Small intestine (tissue), 16 donors: ENCODE measurements at places on chromosomes 12 and 14.

DNA sequence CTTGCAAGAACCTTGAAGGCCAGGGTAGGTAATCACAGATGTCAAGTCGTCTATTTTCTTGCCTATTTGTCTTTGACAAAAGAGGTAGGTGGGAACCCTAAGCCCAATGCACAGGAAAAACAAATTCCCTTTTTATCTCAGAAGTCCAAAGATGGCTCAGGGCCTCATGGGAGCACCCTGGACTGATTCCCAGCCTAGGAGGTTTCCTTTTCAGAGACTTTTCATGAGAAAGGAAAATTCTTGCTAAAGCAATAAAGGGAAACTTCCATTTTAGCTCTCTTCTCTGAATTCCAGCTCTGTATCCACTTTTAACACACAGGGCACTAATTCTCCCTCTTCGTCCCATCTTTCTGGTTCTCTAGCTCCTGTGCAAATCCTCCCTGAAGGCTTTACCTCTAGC is 1.2 kb downstream of the ZNF641 start:
- no peak for DNase-seq

DNA sequence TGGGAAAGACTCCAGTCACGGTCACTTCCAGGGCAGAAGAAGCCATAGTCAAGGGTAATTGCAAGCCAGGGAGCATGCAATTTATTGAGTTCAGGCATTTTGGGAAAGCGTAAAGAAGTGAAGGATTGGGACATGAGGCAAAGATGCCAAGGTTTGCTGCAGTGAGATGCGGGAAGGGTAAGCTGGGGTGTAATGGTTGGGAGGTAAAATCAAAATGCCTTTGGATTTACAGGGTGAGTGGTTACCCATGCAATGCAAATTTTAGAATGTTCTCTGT is 167.5 kb downstream of the BRMS1L start:
- no peak for DNase-seq

DNA sequence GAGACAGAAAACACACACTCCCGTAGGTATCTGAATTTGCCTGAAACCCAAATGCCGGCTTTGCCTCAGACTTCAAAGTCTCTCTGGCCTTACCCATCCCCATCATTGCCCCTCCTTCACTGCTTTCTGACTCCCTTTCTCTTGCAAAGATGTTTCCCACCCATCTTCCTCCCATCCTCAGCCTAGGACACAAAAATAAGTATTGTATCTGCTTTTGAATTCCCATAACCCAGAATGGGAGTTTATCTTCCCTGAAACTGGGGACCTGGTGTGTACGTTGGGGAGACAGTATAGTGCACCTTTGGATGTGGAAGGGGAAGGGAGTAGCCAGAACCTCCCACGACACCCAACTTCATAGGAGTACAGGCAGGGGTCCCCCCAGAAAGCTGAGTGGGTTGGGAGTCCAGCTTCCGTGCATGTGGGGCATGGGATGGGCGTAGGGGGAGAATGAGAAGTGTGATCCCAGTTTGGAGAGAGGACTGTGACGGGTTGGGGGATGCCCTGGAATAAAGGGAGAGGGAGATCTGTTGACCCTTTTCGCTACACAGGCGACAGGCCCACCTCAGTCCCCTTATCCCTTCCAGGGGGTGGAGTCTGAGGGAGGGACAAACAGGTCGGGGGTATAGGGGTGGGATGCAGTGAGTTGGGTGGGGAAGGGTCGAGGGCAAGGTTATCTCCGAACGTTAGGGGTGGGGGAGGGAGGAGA is 488 bp upstream of the KIF5A start:
- no peak for DNase-seq

DNA sequence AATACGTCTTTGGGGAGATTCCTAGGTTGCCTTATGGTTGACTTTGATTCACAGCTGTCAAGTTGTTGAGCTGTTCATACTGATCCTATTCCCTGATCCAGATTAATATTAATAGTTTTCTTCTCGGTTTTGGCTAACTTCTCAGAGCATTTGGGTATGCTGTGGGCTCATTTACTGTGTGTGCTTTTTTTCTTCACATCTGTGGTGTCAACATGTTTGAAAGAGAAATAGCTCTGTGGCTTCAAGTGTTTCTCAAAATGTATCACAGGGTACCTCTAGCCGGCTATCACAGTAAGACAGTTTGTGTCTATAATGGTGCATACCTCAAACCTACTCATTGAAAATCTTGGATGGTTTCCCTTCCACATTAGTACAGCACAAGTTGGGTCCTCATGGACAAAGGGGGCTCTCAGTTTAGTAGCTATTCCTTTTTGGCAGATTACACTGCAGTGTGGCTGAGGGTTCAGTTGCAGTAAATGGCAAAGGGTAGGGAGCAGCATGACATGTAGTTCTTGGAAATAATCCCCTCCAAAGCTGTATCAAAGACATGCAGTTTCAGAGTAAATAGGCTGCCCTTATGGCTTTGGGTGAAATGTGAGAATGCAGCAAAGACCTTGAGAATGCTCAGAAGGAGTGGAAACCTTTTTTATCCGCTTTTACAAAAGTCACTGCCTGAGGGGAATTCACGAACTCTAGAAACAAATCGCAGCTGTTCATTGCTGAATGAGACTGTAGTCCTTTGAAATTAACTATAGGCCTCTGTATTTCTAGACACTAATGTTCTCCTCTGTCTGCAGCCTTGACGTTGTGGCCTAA is 102.4 kb upstream of the ATF1 start:
- no peak for DNase-seq

GRCh38 chr14:69068744-69069421 is 84.0 kb downstream of the DCAF5 start:
- no peak for DNase-seq

- no peak for DNase-seq
Measured at GRCh38 chr14:101241807-101242278, 319.5 kb upstream of the DIO3 start.
